RCC 7860 (cell line): ENCODE measurements at places on chromosomes 7 and 10.
A peak's percentile ranks its signal among the peaks of the same experiment; 100 is the strongest.

DNA sequence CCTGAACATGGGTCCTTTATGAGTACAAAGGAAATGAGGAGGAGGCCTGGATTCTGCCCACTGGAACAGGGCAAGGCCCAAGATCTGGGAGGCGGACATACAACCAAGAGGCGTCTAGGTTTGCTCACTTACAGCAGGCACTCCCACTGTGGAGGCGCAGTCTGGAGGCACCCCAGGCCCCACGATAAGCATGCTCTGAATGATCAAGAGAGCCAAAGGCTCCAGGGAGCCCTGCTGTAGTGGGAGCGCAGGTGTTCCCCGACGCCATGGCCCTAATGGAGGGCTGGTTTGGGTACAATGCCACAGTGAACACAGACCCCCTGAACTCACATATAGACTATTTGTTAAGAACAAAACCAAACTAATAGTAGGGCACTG is 88.1 kb downstream of the FAM53B start:
- no peak for DNase-seq

- DNase-seq, result no peak
Observed at GRCh38 chr7:50393547-50394252, 56.5 kb downstream of the FIGNL1 start.

- DNase-seq, result no peak
Observed at GRCh38 chr7:155371884-155372781, 74.5 kb downstream of the INSIG1 start.

DNA sequence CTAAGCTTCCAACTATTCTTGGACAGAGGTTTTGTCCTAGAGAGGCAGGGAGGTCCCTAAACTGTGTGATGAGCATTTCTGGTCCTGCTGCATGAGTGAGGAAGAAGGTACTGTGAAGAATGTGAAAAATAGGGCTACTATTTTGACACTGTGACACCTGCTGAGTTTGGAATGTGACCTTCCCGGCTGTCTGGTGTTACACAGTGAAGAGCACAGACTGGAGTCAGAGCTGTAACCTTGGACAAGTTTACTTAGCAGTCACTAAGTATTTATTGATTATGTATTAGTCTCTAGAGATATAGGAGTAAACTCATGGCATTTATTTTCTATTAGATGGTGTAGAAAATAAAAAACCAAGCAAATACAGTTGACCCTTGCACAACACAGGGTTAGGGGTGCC is 12.3 kb downstream of the GOLGA7B start:
- DNase-seq, result no peak

DNA sequence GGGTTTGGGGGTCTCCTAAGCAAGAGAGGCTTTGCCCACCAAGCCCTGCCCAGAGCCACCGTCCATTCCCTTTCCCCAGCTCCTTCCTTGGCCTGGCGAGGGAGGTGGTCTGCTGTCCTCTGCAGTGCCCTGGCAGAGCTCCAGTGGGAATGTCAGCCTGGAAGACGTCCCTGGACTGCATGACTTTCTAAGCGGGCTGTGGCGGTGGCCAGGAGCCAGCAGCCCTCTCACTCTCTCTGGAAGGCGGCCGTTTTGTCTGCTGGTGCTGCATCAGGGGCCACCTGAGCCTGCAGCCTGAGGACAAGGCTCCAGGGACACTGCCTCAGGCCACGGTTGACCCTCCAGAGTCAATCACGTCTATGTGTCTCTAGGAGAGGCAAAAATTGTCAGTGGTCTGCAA is 271.0 kb downstream of the SKAP2 start:
- no peak for DNase-seq

- DNase-seq, result no peak
Observed at GRCh38 chr10:43040482-43041256, 36.2 kb upstream of the RET start.

- DNase-seq, result peak; percentile 98
Observed at GRCh38 chr10:5317547-5318107, 47.1 kb upstream of the UCN3 start.

DNA sequence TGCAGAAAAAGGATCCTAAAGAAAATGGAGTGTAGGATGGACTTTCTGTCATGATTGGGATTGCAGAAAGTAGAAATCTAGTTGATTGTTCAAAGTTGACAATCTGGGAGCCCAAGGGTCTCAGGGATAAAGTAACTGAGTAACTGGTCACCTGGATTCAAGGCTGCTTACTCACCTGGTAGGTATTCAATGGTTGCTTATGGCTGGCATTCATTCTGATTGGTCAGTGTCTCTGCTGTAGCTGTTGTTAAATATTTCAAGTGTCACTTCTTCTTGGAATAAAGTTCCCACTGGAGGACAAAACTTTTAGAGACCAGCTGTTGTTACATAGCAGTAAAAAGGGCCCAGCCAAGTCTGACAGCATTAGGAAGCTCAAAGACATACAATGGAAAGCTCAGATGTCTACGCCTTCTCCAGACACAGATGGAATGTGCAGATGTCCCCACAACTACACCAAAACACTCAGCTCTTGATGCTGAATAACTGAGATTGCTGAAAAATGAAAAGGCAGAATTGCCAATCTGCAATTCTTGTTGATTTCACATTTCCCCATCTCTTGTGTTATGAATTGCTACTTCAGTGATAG is 106.9 kb downstream of the ZNF467 start:
- DNase-seq, result no peak

GRCh38 chr7:43868681-43869005 is 674 bp downstream of the MRPS24 start:
- no peak for DNase-seq

DNA sequence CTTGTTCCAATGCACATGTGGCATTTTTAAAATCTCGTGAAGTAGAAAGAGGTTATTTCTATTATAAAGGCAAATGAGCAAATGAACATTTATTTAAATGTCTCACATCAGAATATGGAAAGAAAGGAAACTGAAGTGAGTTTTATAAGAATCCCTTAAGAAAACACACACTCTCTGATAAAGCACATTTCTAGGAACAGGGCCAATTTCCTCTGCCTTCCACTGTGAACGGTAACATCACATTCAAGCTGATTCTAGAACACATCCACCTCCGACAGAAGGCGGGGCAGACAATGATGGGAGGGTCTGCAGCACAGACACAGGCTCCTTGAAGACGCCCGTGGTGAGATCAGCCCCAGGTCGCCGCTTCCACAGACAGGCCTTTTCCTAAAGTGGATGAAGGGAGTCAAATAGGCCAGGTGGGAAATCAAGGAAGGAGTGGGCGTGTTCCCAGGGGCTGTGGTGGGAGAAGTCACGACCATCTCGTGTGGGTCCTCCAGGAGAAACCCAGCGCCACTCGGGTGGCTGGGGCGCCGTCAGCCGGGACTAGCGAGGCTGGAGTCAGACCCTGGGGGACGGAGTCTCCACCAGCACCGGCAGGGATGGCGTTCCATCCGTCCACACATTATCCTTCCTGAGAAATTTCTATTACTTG is 31.1 kb downstream of the PITRM1 start:
- DNase-seq, result no peak

GRCh38 chr10:82160307-82160706 is 285.3 kb downstream of the NRG3 start:
- DNase-seq, result no peak

- no peak for DNase-seq
Observed at GRCh38 chr10:61257956-61258496, 195.2 kb downstream of the TMEM26 start.

- no peak for DNase-seq
Observed at GRCh38 chr7:16985621-16986020, 103.8 kb upstream of the AGR3 start.

- peak; percentile 31 for DNase-seq
Observed at GRCh38 chr7:43244232-43244631, 131.8 kb downstream of the HECW1 start.
